CD8-positive, alpha-beta memory T cell (primary cell): ENCODE measurements at places on chromosomes 3 and 15.

DNA sequence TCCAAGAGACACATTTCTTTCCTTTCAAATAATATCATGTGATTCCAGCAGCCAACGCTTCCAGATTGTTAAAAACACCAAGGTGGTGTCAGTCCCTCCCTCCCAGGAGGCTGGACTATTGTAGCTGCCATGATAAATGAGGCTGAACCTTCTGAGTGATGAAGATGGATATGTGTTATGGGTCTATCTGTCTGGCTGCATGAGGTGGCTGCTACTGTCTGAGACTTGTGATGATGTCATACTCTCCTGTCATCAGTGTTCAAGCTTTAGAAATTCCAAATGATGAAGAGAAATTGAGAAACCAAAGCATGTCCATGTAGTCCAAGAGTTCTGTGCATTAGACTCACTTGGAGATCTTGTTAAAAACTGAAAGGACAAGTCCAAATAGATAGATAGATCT, 683.0 kb downstream of the NTRK3 start:
- DNase-seq, result no peak

DNA sequence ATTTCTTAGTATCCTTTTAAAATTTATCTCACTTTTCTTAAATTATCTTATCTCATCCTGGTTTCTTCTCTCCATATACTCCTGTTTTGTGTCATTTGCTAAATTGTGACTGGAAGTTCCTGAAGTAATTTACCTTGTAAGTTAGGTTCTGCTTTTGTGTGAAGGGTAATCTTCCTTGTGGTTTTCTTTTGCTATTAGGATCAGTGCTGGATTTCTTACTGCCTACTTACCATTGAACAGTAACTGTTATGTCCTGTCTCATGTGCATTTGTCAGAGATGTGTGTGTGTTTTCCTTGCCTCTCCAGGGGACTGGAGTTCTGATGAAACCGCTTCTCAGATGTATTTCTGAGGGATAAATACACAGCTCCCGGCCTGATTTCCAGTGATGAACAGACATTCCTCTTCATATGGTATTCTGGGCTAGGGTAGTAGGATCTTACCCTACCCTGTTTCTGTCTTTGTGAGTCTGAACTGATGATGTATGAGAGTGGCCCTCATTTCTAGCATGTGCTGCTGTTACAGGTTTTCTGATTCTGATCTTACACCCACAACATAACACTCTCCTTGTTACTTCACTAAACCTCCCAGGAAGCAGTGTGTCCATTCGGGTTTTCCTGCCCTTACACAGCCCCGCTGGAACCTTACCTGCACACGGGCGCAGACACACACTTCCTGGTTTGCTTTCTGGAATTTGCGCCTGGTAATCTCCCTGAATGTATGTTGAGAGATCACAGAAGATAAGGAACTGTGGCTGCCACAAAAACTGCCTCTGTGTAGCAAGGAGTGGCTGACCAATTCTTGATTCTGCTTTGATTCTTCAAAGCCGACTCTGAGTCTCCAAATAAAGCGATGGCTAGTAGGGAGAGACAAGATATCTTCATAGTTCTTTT, 14.7 kb downstream of the PAK2 start:
- no peak for DNase-seq

GRCh38 chr3:152109038-152109437, 159.7 kb upstream of the MBNL1 start:
- no peak for DNase-seq

DNA sequence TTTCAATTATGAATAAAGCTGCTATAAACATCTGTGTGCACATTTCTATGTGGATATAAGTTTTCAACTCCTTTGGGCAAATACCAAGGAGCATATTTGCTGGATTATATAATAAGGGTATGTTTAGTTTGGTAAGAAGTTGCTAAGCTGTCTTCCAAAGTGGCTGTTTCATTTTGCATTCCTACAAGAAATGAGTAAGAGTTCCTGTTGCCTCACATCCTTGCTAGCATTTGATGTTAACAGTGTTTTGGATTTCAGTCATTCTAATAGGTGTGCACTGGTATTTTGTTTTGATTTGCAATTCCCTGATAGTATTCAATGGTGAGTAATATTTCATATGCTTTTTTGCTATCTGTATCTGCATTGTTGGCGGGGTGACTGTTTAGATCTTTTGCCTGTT, 120.7 kb upstream of the MDFIC2 start:
- no peak for DNase-seq

GRCh38 chr3:8885536-8886316, 77.5 kb downstream of the RAD18 start:
- no peak for DNase-seq

DNA sequence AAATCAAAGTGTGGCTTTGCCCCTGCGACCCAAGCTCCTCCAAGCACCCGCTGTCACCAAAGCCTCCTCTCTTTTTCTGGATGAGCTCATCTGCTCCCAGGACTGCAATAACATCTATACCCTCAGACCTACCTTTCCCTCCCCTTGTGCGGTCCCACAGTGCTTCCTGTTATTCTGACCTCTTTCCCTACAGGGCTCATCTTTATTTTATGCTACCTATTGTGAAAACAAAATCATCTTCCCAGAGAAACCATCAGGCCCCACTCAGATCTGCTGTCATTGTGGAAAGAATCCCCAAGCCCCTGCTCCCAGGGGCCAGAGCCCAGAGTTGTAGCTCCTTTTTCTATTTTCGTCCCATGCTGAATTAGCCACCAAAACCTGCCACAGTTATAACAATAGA, 162.2 kb downstream of the MEIS2 start:
- no peak for DNase-seq
